Activated naive CD8-positive, alpha-beta T cell treated with anti-CD3 and anti-CD28 coated beads, Interleukin-2, amount 10 ng/mL, durations not matched to agents 7 days and 5 days (primary cell): ENCODE measurements at places on chromosomes 2 and 18.

DNA sequence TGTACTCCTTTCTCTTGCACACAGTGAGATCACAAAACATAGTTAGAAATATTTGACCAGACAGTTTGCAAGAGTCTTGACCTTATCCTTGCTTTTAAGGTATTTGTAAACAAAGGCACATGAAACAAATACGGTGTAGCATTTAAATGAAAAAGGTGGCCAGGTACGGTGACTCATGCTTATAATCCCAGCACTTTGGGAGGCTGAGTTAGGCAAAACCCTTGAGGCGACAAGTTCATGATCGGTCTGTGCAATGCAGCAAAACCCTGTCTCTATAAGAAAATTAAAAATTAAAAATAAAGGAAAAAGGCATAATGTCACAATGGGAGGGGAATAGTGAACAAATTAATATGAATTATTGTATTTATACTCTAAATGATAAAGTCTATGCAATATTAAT is 109.5 kb upstream of the PIK3C3 start:
- DNase-seq, result no peak

DNA sequence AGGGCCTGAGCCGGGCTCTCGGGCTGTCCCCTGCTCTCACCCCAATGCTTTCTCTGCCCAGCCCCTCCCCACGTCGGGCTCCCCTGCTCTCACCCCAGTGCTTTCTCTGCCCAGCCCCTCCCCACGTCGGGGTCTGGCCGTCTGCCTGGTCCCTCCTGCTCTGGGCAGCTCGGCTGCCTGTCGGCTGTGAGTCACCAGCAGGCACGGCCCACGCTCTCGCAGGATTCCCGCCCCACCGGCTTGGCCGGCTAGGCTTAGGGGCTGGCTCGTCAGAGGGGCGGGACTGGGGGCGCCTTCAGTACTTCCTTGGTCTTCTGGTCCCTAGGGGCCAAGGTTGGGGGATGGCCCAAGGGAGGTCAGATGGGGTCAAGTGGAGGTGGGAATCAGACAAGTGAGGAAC is 3.3 kb downstream of the BOK start:
- no peak for DNase-seq

DNA sequence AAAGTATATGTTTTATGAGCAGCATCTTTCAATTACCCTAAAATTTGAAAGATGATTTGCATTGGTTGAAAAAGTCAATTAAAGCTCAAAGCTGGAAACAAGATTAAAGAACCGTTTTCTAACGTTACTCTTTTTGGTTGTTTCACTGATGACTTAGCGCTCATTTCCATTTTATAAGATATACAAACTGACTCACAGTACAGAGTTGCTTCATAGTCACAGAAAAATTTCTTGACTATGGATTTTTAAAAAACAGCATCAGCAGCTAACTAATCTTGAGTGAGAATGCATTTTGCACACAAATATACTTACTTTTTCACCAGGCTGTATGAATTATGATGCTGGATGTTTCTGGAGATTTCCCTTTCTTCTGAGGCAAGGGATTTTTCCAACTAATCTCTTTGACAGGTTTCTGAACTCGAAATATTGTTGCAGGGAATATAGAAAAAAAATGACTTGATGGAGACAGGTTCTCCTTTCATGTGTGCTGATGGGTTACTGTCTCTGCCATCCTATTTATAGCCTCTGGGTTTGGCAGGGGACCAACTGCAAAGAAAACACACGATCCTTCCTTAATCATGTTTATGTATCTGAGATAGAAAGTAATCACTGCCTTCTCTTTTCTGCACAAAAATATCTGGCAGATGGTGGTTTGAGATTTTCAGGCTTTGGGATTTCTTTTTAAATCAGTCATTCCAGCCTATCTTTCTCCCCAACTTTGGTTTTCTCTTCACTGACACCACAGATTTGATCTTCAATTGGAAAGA is 129.4 kb upstream of the DAPL1 start:
- DNase-seq, result no peak

GRCh38 chr18:58990720-58991119 is 126.0 kb downstream of the ZNF532 start:
- DNase-seq, result no peak

- no peak for DNase-seq
Observed at GRCh38 chr18:10682368-10682714, 156.5 kb downstream of the NAPG start.

DNA sequence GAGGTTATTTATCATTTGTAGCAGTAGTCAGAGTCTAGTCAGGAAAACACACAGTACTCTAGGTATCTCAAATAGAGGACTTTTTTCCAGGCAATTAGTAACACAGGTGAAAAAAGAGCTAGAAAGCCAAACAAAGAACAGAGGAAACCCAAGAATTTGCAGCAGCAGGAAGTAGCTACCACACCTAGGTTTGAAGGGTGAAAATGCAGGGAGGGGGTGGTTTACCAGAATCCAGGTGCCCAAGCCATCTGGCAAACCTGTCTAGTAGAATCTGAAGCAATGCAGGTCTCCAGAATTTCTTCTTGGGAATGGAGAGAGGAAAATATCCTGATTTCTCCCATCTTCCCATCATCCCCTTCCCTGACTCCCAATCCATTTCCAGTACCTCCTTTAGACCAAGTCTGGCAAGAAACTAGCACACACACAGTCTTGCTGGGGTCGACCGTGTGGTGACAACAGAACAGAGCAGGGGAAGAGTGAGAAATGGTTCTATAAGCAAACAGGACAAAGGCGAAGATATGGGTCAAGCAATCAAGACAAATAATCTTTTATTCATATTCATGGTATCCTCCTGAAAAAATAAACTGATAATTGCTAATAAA is 231.9 kb upstream of the MMADHC start:
- DNase-seq, result no peak

DNA sequence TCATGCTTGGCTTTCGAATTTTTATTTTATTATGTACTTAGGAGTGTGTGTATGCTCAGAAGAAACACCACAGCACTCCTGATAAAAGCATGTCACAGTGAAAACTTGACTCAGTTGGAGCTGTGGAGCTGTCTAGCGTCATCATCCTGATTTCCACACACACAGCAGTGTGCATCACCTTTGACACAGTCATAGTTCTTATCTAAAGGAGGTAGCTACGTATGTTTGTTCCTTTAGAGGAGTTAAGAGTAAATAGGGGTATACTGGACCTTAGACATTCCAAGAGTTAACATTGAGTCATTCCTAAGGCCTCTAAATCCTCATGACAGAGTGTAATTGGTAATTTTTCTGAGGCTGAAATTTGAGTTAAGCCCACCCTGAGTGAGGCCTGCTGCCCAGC is 96.9 kb downstream of the PHLPP1 start:
- DNase-seq, result no peak
